Kidney epithelial cell (primary cell): ENCODE measurements at places on chromosomes 2 and 18. TPM values are rescaled to one million over a fixed set of nuclear protein-coding genes. Genes with fewer than 3 reads are reported as not detected.

RTP5 gene
- not detected in 2 replicates for total RNA-seq

DNA sequence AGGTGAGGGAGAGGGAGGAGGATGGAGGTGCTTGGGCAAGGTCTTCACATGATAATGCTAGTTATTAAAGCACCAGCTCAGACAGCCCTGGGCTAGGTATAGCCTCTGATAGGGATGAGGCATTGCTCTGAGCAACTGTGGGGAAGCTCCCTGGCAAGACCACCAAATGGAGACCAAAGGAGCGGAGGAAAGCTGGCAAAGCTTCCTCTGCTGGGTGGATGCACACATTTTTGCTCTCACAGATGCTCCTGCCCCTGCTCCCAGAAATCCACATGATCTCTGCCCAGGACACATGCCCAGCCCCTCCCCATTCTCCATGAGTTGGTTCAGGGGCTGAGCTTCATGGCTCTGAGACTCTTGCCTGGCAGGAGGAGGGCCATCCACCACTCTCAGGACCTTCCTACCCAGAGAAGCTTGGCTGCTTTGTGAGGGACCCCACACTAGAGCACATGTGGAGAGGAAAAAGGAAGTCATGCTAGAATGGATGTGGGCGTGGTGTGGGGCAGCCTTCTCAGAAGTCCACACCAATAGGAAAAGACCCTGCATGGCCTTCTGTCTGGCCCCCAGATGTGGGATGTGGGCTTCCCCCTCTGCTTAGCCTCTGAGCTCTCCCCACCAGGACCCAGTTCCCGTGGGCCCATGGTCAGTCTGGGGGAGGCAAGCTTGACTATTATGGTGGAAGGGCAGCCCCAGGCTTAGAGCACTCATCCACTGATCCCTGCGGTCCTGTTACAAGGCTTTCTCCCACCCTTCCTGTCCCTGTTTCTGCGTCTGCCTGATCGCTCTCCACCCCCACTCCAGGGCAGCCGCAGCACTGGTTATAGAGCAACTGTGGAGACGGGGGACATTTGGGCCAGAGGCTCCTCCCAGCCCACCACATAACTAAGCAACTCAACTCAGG lies 10.5 kb upstream of the CYP26B1 start:
- no peak for DNase-seq

DNA sequence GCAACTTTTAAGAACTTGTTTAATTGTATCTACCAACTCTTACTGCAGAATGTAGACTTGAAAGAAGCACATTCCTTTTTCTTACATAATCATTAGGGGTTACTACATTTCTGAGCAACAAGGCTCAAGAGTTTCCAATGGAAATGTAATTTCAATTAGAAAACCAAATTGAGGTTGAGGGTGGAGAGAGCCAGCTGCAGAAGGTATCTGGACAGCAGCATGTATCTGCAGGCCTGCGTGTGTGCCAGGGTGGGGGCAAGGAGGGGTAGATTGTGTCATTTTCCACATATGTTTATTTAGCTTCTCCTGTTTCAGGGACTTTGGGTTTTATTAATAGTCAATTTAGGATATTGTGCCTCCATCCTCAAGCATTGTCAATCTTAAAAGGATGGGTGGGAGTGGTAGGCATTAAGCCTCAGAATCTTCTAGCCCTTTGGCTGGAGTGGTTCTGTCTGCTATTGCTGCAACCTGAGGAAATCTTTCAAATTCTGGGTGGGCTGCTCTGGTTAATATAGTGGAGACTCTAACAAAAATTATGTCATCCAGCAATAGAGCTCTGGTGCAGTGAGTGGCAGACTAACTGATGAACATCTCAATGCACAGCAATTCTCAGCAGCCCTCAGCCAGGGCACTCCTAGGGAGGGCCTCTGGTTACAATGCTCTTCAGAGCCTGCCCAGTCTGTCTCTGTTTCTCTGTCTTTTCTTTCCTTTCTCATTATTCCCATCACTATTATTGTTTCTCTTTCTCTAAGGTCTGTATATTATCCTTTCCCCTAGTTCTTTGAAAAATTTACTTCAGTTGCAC lies 151.4 kb downstream of the RPIA start:
- no peak for DNase-seq

DNA sequence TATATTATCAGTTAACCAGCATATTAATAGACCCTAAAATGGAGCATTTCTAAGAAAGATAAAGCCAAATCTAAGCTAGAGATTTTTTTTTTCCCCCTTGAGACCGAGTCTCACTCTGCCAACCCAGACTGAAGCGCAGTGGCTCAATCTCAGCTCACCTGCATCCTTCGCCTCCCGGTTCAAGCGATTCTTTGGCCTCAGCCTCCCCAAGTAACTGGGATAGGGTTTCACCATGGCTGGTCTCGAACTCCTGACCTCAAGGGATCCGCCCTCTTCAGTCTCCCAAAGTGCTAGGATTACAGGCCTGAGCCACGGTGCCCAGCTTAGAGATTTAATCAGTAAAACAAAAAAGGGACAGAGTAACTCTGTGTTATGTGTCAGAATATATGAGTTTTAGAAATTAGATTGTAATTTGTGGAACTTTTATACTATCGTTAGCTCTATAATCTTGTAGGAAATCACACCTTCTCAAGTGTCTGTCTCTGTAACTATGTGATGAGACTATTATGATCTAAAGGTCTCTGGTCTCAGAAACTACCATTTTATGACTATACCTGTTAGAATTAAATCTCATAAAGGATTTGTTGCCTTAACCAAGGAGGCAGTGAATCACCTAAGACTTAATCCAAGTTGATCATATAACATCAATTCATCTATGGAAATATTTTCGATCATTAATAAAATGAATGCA lies 34.0 kb downstream of the YWHAQ start:
- DNase-seq, result no peak

DNA sequence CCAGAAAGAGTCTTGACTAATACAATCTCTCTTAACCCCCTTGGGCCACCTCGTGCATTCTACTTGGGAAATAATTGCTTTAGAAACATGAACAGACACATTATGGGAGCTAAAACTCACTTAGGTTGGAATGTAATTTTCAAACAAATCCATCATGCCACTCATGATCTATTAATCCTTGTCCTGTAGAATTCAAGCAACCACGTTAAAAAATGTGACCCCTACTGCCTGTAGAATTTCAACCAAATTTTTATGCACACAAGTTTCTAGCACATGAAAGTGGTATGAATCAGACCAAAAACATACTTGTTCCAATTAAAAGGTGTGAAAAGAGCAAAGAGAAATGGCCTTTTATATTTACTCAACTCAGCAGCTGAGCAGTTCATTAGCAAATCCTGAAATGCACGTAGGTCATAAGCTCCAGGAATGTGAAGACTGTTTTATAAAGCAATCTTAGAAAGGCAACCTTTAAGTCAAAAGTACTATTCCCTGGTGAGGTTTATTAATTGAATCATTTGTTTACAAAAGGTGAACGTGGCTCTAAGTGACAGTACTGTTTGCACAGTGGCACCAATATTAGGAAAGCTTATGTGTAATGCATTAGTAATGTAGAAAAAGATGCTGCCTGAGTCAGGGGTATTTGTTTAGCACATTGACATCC lies 459.4 kb upstream of the UBE2E3 start:
- no peak for DNase-seq

GRCh38 chr2:86021396-86022378 lies 84.0 kb downstream of the POLR1A start:
- no peak for DNase-seq

DNA sequence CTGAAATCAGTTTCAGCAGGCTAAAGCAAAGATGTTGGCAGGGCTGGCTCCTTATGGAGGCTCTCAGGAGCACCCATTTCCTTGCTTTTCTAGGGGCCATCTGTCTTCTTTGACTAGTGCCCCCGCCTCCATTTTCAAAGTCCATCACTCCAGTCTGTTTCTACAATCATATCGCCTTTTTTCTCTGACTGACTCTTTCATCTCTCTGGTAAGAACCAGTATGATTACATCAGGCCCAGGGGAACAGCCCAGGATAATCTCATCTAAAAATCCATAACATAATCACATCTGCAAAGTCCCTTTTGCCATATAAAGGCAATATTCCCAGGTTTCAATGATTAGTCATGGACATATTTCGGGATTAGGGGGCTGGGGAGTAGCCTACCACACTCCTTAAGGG lies 57.0 kb downstream of the CUL3 start:
- no peak for DNase-seq

DNA sequence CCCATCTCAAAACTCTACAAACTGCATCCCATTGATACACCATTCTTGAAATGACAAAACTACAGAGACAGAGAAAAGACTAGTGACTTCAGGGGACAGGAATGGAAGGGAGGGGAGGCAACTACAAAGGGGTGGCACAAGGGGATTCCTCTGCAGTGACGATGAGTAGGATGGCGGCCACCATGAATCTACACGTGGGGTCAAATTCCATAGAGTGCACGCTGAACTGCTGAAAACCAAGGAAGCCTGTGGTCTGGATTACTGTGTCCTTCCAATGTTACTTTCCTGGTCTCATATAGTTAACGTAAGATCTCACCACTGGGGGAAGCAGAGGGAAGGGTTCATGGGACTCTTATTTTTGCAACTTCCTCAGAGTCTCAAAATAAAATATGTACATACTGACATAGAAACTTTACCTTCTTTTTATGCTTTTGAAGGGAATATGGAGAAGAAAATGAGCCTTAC lies 23.6 kb downstream of the COX7A2L start:
- no peak for DNase-seq

DNA sequence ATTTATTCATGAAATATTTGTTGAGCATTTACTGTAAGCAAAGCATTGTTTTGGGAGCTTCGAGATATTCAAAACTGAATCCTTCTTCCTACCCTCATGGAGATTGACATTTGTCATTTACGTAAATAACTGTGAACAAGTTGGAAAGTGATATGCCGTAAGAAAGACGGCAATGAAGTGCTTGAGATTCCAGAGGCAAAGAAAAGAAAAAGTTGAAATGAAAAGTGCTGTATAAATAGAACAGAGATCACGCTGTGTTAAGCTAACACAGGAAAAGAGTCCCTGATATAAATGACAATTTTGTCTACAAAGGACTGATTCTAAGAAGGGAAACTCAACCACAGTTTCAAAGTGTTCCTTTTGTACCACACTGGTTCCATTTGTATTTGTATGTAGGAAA lies 1.8 kb downstream of the CHRNA1 start:
- DNase-seq, result no peak

- DNase-seq, result no peak
Observed at GRCh38 chr2:98730707-98731040, 258 bp downstream of the MGAT4A start.

DOCK10 gene
- total RNA-seq, result 1.2 and 5.0 TPM in 2 replicates

DNA sequence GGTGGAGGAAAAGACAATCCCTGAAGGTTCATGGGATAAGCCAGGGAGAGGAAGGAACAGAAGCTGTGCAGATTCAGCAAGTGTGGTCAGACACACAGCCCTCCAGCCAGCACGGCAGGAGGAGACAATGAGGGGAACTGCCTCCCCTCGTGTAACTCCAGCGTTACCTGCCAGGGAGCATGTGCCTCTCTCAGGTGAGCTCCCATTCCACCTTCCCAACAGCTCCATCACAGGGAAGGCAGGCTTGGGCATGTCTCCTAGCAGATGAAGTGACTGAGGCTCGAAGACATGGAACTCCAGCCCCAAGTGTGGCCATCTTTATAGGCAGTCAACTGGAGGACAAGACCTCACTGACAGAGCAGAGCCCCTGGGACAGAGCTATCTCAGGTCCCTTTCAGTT lies 47.4 kb downstream of the ZBTB7C start:
- no peak for DNase-seq

GRCh38 chr2:127642706-127643438 lies 3.1 kb upstream of the GPR17 start:
- DNase-seq, result no peak

GRCh38 chr2:225340923-225341322 lies 58.6 kb upstream of the NYAP2 start:
- no peak for DNase-seq

DNA sequence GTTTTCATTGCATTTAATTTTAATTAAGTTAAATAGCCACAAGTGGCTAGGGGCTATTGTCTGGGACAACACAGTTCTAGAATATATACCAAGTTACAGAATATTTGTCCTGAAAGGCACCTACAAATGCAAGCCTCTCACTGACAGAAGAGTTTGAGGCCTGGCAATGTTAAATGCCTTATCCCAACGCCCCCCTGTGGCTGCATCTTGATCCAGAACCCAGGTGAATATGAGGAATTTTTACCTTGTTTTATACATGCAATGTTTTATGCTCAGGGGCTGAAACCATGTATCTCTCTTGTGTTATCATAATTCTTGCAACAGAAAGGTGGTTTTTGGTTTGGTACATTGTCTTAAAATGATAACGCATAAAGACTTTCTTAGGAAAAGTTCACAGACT lies 71.8 kb upstream of the SEC11C start:
- DNase-seq, result no peak

DNA sequence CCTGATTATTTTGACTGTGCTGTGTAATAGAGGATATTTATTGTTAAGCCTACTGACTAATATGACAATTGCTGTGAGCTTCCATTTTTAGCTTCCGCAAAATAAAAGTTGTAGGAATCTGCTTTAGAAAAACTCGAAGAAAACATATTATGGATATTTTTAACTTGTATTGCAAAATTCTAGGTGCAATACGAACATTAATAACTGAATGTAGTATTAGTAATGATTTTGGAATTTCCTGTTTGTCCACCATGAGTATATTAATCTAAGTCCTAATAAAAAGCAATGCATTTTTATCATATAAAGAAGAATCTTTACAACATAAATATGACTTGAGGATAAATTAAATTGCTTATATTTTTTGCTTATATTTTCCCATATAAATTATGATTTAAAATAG lies 2.4 kb upstream of the DSC3 start:
- DNase-seq, result no peak
